Posterior vena cava (tissue), 2 donors: ENCODE measurements at places on chromosomes 11 and 22. TPM values are rescaled to one million over a fixed set of nuclear protein-coding genes. Genes with fewer than 3 reads are reported as not detected.

Gene KRTAP5-10
- total RNA-seq = not detected

Gene SLC7A4
- 8.9 TPM for total RNA-seq

Gene WNT11
- 59.3 TPM for total RNA-seq

Gene OR2AG1
- not detected for total RNA-seq

Gene KRTAP5-1
- total RNA-seq = not detected

Gene ZNF214
- 1.8 TPM for total RNA-seq

Gene SMCO4
- total RNA-seq = 11.6 TPM

Gene GGTLC2
- not detected for total RNA-seq

Gene CCDC116
- 0.38 TPM for total RNA-seq

Gene OR8D4
- not detected for total RNA-seq

Gene TRPC6
- total RNA-seq = 2.7 TPM

Gene SESN3
- 19.0 TPM for total RNA-seq
